Kidney (tissue), 22 donors: ENCODE measurements at places on chromosomes 7 and 10. TPM values are rescaled to one million over a fixed set of nuclear protein-coding genes. Genes with fewer than 3 reads are reported as not detected.
A peak's percentile ranks its signal among the peaks of the same experiment; 100 is the strongest.

DNA sequence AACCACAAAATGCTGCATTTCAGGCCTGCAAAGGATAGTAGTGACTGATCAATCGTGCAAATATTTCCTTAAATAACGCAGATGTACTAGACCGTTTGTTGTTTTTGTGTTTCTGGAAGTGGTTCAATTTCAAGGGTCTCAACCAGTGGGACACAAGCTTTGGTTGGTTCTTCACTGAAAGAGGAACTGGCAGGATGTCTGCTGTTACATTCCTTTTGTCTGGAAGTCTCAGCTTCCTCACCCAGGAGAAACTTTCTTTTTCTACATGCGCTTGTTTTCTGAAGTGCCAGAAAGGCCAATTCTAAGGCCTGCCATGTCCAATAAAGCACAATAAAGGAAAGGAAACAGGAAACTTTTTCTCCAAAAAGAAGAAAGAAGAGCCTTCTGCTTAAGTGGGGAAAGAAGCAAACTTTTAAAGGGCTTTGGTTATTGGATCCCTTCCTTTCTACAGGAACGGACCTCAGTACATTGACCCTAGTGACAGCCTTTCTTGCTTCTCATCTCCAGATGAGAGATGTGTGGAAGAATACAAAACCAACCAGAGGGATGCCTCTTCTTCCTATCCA lies 4.1 kb downstream of the DKK1 start:
- no peak overlapping the region for H3K4me3 ChIP-seq
- no peaks in the 10 kb centered on the region for H3K36me3 ChIP-seq
- no peak for DNase-seq
- H3K27me3 ChIP-seq = peaks cover 2% of the 10 kb centered on the region
- H3K27ac ChIP-seq = no peak overlapping the region
- no peaks in the 10 kb centered on the region for H3K4me1 ChIP-seq

- no peaks in the 10 kb centered on the region for H3K36me3 ChIP-seq
- H3K4me3 ChIP-seq = no peak overlapping the region
- no peak overlapping the region for H3K27ac ChIP-seq
- no peak for DNase-seq
- H3K4me1 ChIP-seq = no peaks in the 10 kb centered on the region
- no peaks in the 10 kb centered on the region for H3K27me3 ChIP-seq
Measured at GRCh38 chr7:54738737-54739136, 20.3 kb downstream of the SEC61G start.

- H3K4me3 ChIP-seq = no peak overlapping the region
- no peaks in the 10 kb centered on the region for H3K27me3 ChIP-seq
- H3K27ac ChIP-seq = no peak overlapping the region
- H3K4me1 ChIP-seq = no peaks in the 10 kb centered on the region
- no peak for DNase-seq
Measured at GRCh38 chr7:32175099-32175498, 104.9 kb upstream of the PDE1C start.

DNA sequence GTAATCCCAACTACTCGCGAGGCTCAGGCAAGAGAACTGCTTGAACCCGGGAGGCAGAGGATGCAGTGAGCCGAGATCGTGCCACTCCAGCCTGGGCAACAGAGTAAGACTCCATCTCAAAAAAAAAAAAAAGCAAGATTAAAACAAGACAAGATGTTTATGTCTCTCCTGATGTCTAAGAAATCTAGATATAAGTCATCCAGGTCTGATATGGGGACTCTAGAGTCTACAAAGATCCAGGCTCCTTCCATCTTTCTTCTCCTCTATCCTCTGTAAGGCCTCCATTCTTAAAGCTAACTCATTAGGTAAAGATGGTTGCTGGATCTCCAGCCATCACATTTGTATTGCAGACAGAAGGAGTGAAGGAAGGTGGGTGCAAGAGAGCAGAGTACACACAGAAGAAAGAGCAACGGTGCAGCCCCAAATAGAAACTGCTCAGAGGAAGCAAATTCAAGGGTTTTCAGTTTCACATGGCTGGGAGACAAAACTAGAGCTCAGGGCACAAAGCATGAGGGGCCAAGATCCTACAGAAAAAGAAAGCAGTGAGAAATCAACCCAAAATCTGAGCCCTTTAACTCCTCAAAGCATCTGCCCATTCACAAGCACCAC lies 57.6 kb downstream of the USP6NL start:
- no peak overlapping the region for H3K27ac ChIP-seq
- no peak overlapping the region for H3K4me3 ChIP-seq
- no peaks in the 10 kb centered on the region for H3K4me1 ChIP-seq
- no peak for DNase-seq
- H3K36me3 ChIP-seq = no peaks in the 10 kb centered on the region

GBF1 gene
- 53.3 TPM for total RNA-seq

- no peaks in the 10 kb centered on the region for H3K36me3 ChIP-seq
- no peak overlapping the region for H3K4me3 ChIP-seq
- peak; percentile 86 for DNase-seq
- no peak overlapping the region for H3K27ac ChIP-seq
- H3K4me1 ChIP-seq = no peaks in the 10 kb centered on the region
- peaks cover 5% of the 10 kb centered on the region for H3K27me3 ChIP-seq
Measured at GRCh38 chr10:129949891-129950291, 14.2 kb downstream of the EBF3 start.

ANXA8L1 gene
- total RNA-seq = not detected

- H3K27me3 ChIP-seq = no peaks in the 10 kb centered on the region
- DNase-seq = peak; percentile 88
- H3K4me3 ChIP-seq = no peak overlapping the region
- peaks cover 16% of the 10 kb centered on the region for H3K4me1 ChIP-seq
Measured at GRCh38 chr10:124745673-124746072, 1.5 kb upstream of the FAM53B start.

GRCh38 chr10:76282061-76283025 lies 850.9 kb downstream of the LRMDA start:
- H3K4me1 ChIP-seq = peaks cover 47% of the 10 kb centered on the region
- H3K36me3 ChIP-seq = no peaks in the 10 kb centered on the region
- DNase-seq = peak; percentile 91
- peak overlapping the region; percentile 37 for H3K4me3 ChIP-seq
- H3K27me3 ChIP-seq = no peaks in the 10 kb centered on the region

IFIT1B gene
- total RNA-seq = not detected

- no peak for DNase-seq
- no peak overlapping the region for H3K27ac ChIP-seq
- no peak overlapping the region for H3K4me3 ChIP-seq
- no peaks in the 10 kb centered on the region for H3K4me1 ChIP-seq
Measured at GRCh38 chr10:80173466-80173865, 31.9 kb downstream of the ANXA11 start.

DNA sequence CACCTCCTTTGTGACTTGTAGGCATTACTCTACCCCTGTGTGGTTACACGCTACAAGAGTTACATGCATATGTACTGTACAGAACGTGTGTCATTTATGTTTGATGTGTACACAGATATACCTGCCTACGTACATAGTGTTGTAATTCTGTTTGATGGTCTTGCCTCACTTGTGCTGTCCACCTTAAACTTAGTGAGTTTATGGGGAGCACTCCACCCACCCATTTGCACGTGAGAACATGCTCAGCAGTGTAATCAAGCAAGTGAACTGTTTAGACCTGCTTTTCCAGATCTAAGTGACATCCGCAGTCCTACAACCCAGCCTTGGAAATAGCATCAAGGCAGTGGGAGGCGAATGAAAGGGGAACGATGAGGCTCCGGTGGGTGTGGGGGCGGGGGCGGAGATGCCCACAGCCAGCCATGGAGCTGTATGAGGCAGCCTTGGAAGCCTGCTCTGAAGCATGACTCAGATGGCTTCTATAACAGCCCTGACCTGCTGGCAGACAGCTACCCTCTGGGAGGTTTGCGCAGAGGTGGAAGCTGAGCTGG lies 52.1 kb downstream of the SUFU start:
- no peak overlapping the region for H3K4me3 ChIP-seq
- H3K27ac ChIP-seq = no peak overlapping the region

- H3K4me3 ChIP-seq = no peak overlapping the region
- DNase-seq = no peak
- no peaks in the 10 kb centered on the region for H3K36me3 ChIP-seq
- no peaks in the 10 kb centered on the region for H3K4me1 ChIP-seq
- peaks cover 5% of the 10 kb centered on the region for H3K27me3 ChIP-seq
Measured at GRCh38 chr10:49664006-49664841, 15.2 kb upstream of the C10orf53 start.

- H3K27ac ChIP-seq = no peak overlapping the region
- DNase-seq = no peak
- H3K4me1 ChIP-seq = no peaks in the 10 kb centered on the region
- H3K36me3 ChIP-seq = no peaks in the 10 kb centered on the region
- no peaks in the 10 kb centered on the region for H3K27me3 ChIP-seq
Measured at GRCh38 chr7:40608321-40609075, 473.7 kb downstream of the SUGCT start.

DNA sequence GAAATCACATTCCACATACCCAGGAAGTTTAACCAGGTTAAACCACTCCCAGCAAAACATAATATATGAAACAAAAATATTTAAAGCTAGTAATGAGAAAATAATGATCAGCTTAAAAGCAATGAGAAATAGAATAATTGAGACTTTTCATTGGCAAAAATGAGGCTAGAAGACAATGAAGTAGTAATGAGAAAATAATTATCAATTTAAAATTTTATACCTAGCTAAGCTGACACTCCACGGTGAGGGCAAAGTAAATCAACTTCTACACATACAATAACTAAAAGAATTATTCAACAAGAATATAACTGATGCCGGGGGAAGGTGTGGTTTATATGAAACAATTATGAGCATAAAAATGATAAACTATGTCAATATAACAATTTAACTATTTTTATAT lies 82.2 kb upstream of the TES start:
- H3K27ac ChIP-seq = no peak overlapping the region
- H3K36me3 ChIP-seq = no peaks in the 10 kb centered on the region
- H3K4me3 ChIP-seq = no peak overlapping the region
- DNase-seq = no peak
- no peaks in the 10 kb centered on the region for H3K27me3 ChIP-seq

GRCh38 chr10:71964098-71964742 lies at the start of gene CHST3:
Gene CHST3, plus strand, starts transcription at chr10:71964395. Its CDS starts 41,448 bp downstream, at chr10:72005843.
- peak; percentile 85 for DNase-seq
- peaks cover 3% of the 10 kb centered on the region for H3K36me3 ChIP-seq
- peak within 1 kb of the TSS; percentile 91 for H3K4me3 ChIP-seq
- no peaks in the 10 kb centered on the region for H3K27me3 ChIP-seq

UNCX gene
- 2.0 TPM for total RNA-seq

CHST3 gene
- total RNA-seq = 31.5 TPM

HECW1 gene
- 0.50 TPM for total RNA-seq

- DNase-seq = no peak
- no peaks in the 10 kb centered on the region for H3K4me1 ChIP-seq
- H3K27me3 ChIP-seq = no peaks in the 10 kb centered on the region
- no peak overlapping the region for H3K27ac ChIP-seq
Measured at GRCh38 chr10:28200775-28201174, 102.1 kb downstream of the MPP7 start.

- no peaks in the 10 kb centered on the region for H3K36me3 ChIP-seq
- no peaks in the 10 kb centered on the region for H3K27me3 ChIP-seq
- no peak overlapping the region for H3K27ac ChIP-seq
- peak; percentile 32 for DNase-seq
- no peak overlapping the region for H3K4me3 ChIP-seq
- no peaks in the 10 kb centered on the region for H3K4me1 ChIP-seq
Measured at GRCh38 chr10:130192276-130192848, 56.2 kb downstream of the GLRX3 start.

DNA sequence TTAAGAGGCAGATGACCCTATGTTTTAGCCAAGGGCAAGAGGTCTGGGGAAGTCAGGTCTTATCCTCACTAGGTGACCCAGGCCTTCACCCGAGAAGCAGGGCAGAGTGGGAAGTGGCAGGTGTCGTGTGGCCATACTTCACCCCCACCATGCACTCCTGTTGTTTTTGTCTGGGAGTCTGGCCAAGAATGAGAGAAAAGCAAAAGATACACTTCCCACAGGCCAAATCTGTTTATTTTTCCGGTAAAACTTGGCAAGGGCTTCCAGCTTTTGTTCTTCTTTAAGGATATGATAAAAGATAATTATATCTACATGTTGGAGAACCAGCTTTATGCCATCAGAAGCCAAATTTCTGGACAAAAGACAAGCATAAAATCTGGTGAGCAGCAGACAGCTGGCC lies 137.4 kb upstream of the CDC14C start:
- H3K4me1 ChIP-seq = no peaks in the 10 kb centered on the region
- no peaks in the 10 kb centered on the region for H3K27me3 ChIP-seq
- no peak overlapping the region for H3K4me3 ChIP-seq

GRCh38 chr7:71574153-71574860 lies 442.4 kb downstream of the GALNT17 start:
- no peak overlapping the region for H3K27ac ChIP-seq
- H3K4me1 ChIP-seq = no peaks in the 10 kb centered on the region
- no peak overlapping the region for H3K4me3 ChIP-seq
- no peak for DNase-seq
- no peaks in the 10 kb centered on the region for H3K36me3 ChIP-seq

DNA sequence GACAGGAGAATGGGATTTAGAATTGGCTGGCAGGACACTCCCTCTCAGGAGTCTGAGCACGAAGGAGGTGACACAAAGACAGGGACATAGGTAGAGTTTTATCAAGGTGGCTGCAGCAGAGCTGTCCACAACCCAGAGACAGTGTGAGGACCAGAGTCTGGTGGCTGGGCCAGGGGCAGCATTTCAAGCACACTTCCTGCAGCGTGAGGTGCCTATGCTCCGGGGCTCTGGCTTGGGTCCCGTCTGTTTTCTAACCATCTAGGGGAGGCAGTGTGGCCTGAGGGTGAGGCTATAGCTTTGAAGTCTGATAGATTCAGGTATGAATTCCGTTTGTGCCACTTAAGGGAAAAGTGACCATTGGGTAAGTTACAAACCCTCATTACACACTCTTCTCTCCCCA lies 222.7 kb upstream of the ZMIZ1 start:
- no peak for DNase-seq
- H3K4me1 ChIP-seq = no peaks in the 10 kb centered on the region
- H3K36me3 ChIP-seq = no peaks in the 10 kb centered on the region
- H3K27me3 ChIP-seq = no peaks in the 10 kb centered on the region

DNA sequence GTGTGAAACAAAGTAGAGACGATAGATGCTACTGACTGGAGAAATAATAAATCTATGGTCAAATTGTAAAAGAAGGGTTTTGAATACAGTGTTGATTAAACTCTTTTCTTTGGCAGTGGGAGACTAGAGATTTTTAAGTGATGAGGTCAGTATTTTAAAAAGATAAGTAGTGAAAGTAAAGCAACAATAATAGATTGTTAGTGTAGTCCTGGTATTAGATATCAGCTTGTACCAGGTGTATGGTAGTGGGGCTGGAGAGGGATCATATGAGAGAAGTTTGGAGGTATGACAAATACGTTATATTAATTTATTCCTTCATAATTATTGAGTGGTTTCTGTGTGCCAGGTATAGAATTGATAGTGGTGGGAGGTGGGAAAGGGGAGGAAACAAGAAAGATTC lies 25.2 kb downstream of the PHTF2 start:
- no peak for DNase-seq
- H3K4me3 ChIP-seq = no peak overlapping the region
- no peaks in the 10 kb centered on the region for H3K27me3 ChIP-seq
- H3K27ac ChIP-seq = no peak overlapping the region
- H3K4me1 ChIP-seq = no peaks in the 10 kb centered on the region

- no peaks in the 10 kb centered on the region for H3K36me3 ChIP-seq
- H3K27me3 ChIP-seq = no peaks in the 10 kb centered on the region
- H3K27ac ChIP-seq = no peak overlapping the region
- DNase-seq = no peak
- no peak overlapping the region for H3K4me3 ChIP-seq
Measured at GRCh38 chr7:100943693-100944092, 5.6 kb upstream of the MUC3A start.

ASZ1 gene
- total RNA-seq = not detected

- no peak overlapping the region for H3K4me3 ChIP-seq
- no peak overlapping the region for H3K27ac ChIP-seq
- DNase-seq = no peak
- no peaks in the 10 kb centered on the region for H3K36me3 ChIP-seq
- H3K27me3 ChIP-seq = no peaks in the 10 kb centered on the region
Measured at GRCh38 chr10:132593900-132594876, 56.6 kb downstream of the INPP5A start.

GPR146 gene
- total RNA-seq = 10.3 TPM
